Stimulated activated CD8-positive, alpha-beta memory T cell treated with anti-CD3 and anti-CD28 coated beads, Interleukin-4, amount 100 ng/mL, for 1 hour (primary cell): ENCODE measurements at places on chromosomes 5 and 9.

DNA sequence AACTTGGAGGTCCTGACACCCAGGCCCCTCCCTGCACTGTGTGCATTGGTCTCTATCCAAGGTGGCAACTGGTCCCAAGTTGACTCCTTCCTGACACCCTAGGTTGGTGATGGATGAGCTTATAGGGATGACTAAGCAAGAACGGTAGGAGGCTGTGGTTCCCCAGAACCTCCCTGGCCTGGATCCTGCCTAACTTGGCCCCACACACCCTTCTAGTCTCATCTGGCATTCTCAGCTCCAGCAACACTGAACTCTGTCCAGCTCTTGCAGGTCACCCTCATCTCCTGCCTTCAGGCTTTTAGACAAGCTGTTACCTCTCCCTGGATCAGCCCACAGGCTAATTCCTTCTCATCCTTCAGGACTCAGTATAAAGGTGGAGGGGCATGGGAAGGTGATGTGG, 16.5 kb downstream of the AQP3 start:
- DNase-seq, result no peak

DNA sequence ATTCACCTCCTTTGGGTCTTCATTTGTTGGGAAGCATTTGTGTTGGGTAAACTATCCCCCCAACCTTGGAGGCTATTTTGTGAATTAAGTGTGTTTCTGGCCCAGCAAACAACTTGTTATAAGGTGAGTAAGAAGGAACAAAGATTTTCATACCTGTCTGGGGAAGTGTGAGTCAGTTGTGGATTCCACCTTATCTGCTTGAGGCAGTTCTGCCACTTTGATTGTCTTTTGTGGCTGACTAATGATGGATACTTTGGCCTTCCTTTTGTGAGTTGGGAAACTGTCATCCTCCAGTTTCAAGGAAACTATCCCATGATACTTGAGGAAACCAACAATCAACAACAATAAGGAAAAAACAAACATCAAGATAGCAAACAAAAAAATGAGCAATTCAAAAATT, 24.6 kb upstream of the CER1 start:
- no peak for DNase-seq

DNA sequence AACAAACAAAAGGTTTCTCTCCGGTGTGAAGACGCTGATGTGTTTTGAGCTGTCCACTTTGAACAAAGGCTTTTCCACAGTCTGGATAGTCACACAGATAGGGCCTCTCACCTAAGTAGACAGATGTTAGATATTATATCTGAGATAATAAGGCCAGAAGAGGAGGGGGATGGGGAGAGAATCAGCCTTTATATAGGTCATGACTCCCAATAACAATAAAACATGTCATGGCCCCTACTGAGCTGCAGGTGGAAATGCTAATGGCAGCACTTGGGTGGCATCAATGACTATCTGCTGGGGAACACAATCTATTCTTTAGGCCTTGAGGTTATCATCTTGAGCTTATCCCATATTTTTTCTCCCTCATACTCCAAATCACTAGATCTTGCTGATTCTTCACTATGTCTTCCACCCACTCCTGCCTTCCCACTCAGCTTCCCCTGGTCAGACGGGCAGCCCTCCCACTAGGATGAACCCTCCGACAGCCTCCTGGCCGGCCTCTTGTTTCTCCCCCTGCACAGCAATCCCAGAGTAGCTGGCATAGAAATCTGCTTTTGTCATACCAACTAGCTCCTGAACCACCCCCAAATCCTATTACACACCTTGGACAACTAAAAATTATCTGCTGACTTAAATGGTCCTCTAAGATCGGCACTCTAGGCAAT, 11.5 kb upstream of the SLC35D2 start:
- DNase-seq, result no peak

- no peak for DNase-seq
Measured at GRCh38 chr5:53067641-53068040, 41.9 kb downstream of the MOCS2 start.

- DNase-seq, result no peak
Measured at GRCh38 chr5:170280011-170280493, 17.5 kb downstream of the LCP2 start.

- no peak for DNase-seq
Measured at GRCh38 chr5:133370036-133370831, 242.1 kb downstream of the FSTL4 start.

- no peak for DNase-seq
Measured at GRCh38 chr5:1809416-1810035, 8.3 kb downstream of the NDUFS6 start.

DNA sequence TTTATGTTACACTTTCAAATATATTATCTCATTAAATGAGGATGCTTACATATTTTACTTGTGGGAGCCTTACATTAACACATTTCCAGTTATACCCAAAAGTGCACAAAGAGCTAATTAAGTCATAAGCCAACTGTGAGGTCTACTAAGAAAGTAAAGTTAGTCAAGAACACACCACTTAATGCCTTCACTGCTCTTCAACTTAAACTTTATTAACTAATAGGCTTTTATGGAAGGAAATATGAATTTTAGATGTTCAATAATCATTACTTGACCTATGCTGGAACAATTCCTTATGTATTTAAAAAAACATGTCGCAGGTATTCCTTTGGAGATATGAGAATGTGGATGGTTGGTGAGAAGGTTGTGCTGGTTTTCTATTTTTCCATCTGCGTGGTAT, 3.4 kb downstream of the ST8SIA4 start:
- DNase-seq, result no peak

- no peak for DNase-seq
Measured at GRCh38 chr5:118952992-118953651, 35.2 kb downstream of the DTWD2 start.

- DNase-seq, result no peak
Measured at GRCh38 chr5:141952020-141952419, 6.0 kb downstream of the PCDH12 start.
